ENCODE measurements at places on chromosomes 16 and 17.

- DNase-seq: no peak
Observed at GRCh38 chr17:61478790-61479492, 26.7 kb downstream of the TBX4 start.

- no peak for DNase-seq
Observed at GRCh38 chr17:76972046-76972641, 103.9 kb downstream of the MGAT5B start.

DNA sequence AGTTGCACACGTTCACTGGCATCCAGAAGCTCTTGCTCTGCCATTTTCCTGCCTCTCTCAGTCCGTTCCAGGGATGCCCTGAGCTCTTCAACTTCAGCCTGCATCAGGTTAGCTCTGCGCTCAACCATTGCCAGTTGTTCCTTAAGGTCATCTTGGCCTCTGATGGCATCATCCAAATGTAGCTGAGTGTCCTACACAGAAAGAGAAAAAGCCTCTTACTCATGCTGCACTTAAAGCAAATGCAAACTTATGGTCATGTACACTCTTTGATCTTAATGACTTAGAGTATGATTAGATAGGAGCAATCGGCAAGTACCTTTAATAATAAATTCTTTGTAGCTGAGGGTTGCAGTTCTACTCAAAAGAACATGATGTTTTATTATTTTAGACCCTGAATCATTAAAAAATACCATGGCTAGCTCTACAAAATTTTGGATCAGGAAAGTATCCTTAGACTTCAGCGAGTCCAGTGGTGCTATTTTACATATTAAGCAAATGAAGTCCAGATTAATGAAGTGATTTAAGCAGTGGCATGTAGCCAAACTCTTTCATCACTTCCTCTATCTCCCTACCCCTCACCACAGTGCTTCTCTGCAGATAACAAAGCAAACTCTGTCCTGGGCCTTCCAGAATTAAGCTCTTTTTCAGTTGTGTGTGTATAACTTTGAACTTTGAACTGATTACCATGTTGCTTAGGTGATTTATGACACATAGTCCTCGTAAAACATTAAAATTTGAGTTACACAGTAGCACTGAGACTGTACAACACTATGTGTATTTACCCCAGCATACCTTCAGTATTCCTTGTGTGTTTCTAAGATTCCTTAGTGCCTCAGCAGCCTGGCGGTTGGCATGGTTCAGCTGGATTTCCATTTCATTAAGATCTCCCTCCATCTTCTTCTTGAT lies 22.1 kb downstream of the MYH4 start:
- DNase-seq: no peak

- no peak for DNase-seq
Observed at GRCh38 chr17:73697872-73698271, 53.6 kb upstream of the SDK2 start.

Measured in GM20000 (cell line).